ENCODE measurements at places on chromosomes 4 and X. TPM values are rescaled to one million over a fixed set of nuclear protein-coding genes. Genes with fewer than 3 reads are reported as not detected.

DNA sequence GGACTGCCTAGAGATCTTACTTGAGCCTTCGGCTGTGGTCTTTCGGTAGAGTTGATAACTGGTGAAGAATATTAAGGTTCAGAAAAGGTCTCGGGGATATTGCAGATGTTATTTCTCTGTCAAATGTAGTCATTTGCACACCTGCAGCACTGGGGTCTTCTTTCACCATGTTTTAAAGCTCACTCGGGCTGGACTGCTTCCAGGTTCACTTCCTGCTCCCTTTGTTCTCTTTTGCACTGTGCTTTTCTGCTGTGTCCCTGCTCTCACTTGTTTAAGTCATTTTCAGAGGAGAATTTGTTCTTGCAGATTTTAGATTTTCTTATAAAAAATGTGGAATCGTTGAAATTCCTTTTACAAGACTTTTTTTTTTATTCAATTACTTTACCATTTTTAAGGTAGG, 68.5 kb downstream of the BMPR1B start:
- DNase-seq, result no peak

Gene USP17L20
- not detected for total RNA-seq

GRCh38 chr4:156487107-156487506, 484.5 kb downstream of the PDGFC start:
- no peak for DNase-seq

- no peak for DNase-seq
Measured at GRCh38 chrX:49174723-49175122, 3.0 kb downstream of the PLP2 start.

DNA sequence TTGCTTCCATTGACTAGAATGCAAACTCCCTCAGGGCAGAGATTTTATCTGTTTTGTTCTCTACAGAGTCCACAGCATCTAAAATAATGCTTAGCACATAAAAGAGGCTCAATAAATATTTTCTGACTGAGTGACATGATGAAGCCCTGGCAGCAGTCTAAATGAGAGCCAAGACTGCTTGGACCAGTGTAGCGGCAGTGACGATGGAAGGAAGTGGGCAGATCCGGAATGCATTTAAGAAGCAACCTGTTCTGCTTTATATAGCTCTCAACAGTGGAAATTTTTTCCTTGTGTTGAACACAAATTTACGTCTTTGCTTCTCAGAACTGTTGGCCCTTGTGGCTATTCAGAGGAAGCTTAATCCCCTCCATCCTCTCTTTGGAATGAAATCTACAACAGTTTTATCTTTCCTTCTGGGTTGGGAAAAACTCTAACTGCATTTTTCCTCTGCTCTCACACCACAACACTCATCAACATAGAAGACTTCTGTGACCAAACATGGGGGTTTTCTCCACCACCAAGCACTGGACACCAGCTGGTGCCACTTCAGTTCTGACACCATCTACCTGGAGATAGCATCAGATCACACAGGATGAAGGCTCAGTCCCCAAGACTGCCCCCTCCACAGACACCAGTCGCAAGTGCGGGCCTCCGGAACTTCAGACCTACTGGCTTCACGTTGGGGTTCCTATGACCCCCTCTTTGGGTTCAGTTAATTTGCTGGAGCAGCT, 7.0 kb upstream of the BEND4 start:
- DNase-seq, result no peak

All from upper lobe of left lung (tissue), 6 donors.